ENCODE measurements at places on chromosomes 7 and 10.

DNA sequence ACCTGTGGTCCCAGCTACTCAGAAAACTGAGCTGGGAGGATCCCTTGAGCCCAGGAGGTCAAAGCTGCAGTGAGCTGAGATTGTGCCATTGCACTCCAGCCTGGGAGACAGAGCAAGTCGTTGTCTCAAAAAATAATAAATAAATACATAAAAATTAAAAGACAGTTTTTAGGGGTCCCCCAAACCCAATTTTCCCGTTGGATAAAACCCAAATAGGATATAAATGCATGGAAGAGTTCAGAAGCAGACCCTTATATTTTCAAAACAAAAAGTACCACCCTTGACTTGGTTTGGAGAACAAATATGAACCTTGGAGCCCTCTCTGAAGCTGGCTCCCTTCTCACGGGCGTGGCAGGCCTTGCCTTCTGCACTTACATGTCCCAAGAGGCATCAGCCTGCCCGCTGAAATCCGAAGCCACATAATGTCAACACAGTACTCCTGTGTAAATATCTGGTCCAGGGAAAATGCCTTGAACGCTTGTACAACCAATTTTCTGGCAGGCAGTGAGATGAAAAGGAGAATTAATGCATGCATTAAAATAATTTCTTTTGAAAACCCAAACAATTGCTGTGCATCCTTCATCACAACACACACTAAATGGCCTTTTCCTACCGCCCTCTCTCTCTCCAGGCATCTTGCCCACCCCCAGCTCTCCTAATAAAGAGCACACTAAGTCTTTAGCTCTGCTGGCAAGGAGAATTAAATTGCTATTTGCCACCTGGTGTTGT lies 46.4 kb upstream of the PARD3 start:
- DNase-seq: no peak

DNA sequence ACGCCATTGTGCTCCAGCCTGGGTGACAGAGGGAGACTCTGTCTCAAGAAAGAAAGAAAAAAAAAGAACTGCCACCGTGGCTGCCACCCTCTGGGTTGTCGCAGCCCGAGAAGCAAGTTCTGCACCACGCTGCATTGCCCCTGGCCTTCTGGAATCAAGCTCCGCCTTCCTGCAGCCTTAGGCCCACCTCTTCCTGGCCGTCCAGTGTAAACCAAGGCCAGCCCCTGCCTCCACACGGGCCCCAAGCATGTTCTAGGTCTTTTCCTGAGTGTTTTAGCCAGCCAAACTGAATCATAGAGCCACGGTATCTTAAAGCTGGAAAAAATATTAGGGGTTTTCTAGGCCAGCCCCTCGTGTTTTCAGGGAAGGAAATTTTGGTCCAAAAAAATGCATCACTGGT lies 188.9 kb downstream of the CCDC3 start:
- no peak for DNase-seq

DNA sequence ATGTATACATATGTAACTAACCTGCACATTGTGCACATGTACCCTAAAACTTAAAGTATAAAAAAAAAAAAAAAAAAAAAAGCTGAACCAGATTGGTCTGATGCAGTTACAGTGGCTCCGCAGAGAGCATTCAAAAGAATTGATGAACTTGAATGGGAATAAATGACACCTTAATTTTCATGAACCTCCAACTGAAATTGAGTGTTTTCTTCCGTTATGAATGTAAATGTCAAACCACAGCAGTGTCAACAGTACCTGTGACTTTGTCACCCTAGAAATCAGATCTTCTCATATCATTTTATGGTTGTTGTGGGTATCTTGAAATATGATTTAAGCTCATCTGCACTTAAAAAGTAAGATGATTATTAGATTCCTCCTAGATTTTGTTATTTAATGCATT lies 32.7 kb upstream of the SRGN start:
- DNase-seq: no peak

DNA sequence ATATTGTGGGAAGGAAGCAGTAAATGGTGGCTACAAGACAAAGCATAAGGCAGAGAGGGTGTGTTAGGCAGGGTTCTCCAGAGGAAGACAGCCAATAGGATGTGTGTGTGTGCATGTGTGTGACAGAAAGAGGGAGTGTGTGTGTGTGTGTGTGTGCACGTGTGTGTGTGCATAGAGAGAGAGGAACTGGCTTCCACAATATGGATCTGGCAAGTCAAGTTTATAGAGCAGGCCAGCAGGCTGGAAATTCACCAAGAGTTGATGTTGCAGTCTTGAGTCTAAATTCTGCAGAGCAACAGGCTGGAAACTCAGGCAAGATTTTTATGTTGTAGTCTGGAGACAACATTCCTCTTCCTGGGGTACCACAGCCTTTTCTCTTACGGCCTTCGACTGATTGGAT lies 374.0 kb downstream of the TNS3 start:
- no peak for DNase-seq

- no peak for DNase-seq
Measured at GRCh38 chr7:68031180-68031943, 1034.7 kb downstream of the TYW1 start.

GRCh38 chr10:29857843-29858701 lies 201.3 kb downstream of the JCAD start:
- DNase-seq: no peak

GRCh38 chr7:152866125-152866524 lies 106.6 kb downstream of the ACTR3B start:
- DNase-seq: no peak

DNA sequence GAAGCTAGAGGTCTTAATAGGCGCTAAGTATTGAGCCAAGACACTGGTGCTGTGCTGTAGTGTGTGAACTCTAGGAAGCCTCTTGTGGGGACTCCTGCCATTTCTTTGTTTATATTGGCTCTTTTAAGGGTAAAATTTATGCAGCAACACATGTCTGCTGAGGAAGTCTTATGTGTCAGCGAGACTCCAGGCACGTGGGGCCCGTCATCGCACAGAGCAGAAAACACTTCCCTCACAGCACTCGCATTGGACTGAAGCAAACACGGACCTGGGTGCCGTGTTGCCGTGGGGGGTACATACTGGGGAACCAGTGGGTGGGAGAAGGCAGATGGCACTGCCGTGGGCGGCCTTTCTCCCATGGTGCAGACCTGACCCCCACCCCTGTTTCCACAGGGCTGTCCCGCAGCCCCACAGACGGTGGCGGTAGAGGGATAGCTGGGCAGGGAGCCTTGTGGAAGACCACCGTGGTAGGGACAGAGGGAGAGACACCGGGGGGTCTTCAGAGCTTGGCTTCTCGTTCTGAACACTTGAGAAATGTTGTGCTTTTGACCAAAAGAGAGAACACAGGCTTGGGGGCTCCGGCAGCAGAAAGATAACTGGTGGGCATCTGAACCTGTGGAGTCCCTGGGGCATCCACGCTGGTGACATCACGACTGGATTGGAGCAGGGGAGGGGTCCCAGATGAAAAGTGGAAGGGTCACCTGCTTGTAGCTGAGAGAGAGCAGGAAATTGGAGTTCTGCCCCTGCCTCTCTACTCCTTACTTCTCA lies 284.7 kb upstream of the SHH start:
- DNase-seq: no peak

DNA sequence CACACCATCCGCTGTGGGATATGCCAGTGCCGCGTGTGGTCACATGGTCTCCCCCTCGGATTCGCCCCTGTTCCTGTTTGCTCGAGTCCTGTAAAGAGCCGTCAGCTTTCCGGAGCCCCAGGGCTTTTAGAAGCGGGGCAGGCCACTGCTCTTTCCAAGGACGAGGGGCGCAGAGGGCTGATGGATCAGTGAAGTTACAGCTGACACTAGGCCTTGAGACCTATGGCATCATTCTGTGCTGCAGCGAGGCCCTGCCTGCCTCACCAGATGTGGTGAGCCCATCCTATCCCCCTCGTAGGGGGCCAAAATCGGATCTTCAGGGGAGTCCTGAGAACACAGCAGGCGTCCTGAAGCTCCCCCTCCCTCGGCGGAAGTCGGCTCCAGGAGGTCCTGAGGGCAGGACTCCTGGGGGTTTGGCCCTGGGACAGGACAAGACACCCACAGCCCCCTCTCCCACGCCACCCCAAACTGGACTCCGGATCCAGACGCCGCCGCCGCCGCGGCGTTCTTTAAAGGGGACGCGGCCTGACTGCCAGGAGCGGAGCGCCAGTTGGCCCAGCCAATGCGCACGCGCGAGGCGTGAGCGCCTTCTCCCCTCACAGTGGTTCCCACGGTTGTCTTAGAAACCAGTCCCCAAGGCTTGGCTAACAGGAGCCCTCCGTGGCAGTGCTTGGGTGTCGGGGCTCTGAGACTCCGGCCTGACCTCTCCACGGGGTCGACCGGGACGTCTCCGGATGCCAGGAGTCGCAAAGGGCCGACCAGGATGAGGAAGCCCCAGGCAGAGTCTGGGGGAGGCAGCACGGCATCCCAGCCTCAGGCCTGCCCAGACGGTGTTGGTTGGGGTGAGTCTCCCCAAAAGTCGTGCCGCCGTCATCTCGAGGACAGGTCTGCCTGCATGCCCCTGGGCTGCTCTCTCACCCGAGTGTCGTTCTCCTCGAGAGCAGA lies 371.7 kb downstream of the ZNF716 start:
- no peak for DNase-seq

GRCh38 chr7:36545291-36545690 lies 155.6 kb downstream of the ANLN start:
- DNase-seq: no peak

DNA sequence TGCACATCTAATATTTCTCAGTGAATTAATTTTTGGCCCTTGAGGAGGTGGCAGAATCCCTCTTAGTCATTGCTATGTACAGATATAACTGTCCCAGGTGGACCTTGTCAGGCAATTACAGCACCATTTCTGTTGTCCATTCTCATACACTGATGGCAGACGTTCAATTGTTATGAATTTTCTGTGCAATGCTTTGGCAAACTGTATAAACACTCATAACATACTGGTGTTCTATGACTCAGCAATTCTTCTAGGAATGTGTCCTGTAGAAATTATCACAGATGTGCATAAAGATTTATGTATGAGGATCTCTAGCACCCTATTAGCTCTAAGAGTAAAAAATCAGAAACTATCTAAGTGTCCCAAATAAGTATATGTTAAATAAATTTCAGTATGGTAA lies 80.8 kb downstream of the DNAJB9 start:
- DNase-seq: no peak

- DNase-seq: no peak
Measured at GRCh38 chr10:53434413-53434812, 661.8 kb upstream of the MBL2 start.

DNA sequence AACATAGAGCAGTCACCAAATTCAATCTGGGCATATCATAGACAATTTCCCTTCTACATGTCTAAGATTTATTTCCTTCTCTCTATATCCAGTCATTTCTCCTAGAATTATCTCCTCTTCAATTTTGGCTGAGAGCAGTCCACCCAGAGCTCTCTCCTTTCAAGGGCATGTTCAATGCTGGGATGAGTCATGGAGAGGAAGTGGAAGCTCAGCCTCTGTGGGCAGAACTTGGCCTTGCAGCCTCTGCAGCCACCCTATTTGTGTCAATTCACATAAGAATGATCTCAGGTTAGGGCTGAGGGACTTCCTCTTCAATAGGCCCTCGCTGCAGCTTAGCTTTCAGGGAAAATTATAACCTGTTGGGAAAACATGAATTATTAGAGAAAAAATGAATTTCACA lies 560.8 kb downstream of the POM121L12 start:
- no peak for DNase-seq

GRCh38 chr7:17710312-17710711 lies 230.0 kb downstream of the SNX13 start:
- DNase-seq: no peak

- DNase-seq: no peak
Measured at GRCh38 chr7:88291398-88292173, 15.1 kb downstream of the STEAP4 start.

DNA sequence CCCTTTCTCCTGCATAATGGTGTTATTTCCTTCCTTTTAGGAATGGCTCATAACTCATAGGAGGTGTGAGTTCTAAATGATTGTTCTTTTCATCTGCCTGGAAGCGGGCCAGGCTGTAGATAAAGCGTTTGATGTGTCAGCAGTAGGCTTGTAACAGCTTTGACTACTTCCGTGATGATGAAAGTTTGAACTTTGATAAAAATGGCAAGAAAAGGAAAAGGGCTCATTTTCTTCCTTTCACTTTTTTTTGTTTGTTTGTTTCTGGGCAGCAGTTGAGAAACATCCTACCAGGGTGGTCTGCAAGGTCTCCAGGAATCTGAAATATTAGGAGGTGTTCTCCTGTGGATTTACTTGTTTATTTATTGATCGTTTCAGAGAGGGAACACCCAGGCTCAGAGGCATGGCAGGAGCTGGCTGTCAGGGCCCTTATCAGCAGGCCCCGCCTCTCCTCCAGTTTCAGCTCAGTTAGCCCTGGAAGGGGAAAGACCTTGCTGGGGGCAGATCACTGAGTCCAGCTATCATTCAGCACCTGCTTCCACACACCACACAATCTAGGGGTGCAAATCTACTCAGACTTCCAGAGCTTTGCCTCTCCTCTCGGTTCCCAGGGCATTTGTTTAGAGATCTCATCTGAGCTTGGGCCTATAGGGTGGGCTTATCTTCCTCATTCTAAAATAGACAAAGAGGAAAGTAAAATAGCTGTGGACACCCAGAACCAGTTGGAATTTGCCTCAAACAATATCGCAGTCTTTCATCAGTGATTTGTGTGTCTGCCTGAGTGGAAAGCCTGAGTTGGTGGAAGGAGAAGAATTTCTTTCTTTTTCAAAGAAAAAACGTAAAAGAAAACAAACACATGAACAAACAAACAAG lies 130.9 kb downstream of the BMPER start:
- no peak for DNase-seq

DNA sequence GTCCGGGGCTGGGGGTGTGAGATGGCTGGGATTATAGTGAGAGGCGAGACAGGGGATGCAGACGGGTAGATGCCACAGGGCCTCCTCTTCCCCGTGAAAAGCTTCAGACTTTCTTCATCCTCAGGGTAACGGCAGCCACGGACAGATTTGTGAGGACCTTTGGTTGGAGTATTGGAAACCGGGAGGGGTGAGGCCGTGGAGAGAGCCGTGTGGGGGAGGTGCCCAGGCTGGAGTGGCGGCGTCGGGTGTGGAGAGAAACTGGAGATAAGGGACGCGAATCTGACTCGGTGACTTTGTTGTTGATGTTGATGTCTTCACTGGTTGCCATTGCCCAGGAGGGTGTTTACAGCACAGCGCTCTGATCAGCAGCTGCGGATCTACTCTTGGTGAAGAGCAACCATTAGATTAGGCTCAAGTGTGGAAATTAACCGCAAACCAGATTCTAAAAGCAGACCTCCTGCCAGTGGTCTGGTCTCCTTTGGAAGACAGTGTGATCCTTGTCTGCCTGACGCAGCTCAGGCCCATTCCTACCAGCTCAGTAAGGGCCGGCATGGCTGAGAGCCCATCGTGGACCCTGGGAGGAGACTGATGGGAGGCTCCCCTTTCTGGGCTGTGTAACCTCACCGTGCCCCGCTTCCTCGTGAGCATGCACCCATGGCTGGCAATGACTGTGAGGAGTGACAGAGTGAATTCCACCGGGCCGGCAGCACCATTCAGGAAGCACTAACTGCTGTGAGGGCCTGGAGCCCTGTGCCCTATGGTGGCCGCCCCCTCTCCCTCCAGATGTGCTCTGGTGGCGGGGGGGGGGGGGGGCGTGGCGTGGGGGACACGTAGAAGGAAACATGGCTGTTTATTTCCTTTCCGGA lies 90.3 kb downstream of the INPP5A start:
- no peak for DNase-seq
